ENCODE measurements at places on chromosomes 13 and 19.

DNA sequence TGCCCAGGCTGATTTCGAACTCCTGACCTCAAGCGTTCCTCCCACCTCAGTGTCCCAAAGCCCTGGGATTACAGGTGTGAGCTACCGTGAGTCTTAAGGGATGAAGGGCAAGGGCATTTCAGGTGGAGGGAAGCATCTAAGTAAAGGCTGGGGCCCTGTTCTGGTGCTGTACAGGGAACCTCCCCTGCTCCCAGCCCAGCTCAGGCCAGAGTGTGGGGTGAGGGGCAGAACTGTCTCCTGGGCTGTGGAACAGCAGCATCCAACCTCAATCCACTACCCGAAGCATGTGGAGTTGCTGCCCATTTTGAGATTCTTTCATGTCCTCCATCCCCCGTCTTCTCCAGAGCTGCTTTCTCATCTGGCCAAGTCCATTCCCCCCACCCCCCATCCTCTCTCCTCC lies 105.3 kb downstream of the SIPA1L3 start:
- DNase-seq: no peak

DNA sequence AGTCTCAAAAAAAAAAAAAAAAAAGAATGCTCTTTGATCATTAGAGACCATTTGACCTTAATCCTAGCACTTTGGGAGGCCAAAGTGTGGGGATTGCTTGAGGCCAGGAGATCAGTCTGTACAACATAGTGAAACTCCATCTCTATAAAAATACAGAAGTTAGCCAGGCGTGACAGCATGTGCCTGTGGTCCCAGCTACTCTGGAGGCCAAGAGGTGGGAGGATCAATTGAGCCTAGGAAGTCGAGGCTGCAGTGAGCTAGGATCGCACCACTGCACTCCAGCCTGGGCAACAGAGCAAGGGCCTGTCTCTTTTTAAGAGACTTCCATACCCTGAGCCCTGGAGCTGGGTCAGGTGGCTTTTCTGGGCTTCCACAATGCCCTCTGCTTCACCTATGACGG lies 11.5 kb upstream of the COLGALT1 start:
- DNase-seq: no peak

DNA sequence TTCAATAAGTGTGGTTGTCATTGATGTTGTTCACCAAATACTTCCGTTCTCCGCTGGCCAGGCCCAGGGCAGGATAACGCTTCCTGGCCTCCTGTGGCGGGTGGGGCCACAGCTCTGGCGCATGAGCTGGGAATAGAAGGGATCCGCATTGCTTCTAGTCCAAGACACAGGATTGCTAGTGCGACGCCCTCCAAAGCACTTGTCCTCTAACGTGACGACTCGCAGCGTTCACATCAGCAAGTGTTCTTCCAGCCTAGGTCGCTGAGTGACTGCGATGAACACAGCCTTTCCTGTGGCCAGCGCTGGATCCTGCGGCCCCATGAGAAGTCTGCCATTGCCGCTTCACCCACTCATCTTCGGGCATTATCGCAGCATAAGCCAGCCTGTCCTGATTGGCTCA lies 39.4 kb downstream of the VSTM2B start:
- DNase-seq: no peak

DNA sequence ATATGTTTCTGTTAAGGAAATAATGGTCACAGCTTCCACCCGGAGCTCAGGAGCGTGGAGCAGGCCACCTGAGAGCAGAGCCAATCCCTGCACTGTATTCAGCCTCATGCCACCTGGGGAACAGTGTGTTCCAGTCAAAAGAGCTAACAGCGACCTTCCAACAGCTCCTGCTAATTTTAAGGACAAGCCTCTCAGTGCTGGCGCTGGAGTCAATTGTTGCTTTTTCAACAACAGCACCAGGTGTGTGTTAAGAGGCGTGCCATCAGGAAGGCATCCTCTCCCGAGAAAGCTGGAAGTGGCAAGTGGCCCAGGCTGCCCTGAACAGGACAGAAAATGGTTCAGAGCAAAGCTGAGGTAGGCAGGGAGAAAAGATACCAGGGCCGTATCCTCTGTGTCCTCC lies 102.0 kb downstream of the CACNA1A start:
- DNase-seq: no peak

DNA sequence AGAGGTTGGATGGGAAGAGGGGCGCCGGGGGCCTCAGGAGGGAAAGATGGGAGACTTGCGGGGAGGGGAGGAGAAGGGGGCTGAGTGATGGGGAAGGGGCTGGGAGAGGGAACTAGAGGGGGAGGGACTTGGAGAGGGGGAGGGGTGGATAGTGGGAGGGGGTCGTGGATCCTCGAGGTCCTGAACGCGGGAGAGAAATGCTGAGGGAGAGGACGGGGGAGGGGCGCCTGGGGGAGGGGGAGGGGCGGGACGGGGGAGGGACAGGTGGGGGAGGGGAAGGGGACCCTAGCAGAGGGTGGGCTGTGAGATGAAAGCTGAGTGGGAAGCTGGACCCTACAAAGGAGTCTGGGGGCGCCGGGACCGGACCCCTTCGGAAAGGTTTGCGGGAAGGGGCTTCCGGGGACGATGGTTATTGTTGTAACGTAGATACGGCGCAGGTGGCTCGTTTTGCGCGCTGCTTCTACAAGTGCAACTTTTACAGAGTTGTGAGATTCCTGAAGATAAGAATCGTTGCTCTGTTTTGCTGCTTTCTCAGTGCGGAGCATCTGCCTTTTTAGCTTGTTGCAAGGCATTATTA lies 418 bp downstream of the ZNF444 start:
- peak; percentile 33 for DNase-seq

DNA sequence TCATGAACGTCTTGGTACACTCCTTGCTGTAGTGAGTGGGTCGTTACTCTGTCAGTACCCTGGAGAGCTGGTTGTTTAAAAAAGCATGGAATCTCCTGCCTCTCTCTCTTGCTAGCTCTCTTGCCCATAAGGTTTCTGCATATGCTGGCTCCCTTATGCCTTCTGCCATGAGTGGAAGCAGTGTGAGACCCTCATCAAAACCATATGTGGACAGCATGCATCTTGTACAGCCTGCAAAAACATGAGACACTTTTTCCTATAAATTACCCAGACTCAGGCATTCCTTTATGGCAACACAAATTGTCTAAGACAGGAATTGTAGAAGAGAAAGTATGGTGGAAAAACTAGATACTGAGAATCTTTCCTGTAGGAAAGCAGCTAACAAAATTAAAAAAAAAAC lies 516.3 kb downstream of the SLITRK6 start:
- no peak for DNase-seq

DNA sequence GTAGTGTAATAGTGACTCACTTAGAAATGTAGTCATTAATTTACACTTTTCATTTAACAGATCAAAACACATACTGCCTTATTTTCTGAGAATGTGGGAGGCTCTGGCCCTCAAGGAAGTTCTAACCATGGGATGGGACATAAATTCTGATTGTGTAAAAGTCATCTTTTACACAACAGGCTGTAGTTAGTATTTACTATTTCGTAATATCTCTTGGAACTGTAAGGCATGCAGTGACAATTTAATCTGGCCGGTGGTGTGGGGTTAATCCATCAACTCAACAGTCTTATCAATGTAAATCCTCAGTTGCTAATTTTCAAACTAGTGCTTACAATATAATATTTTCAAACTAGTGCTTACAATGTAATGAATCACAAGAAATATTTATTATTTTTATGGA lies 1599.2 kb downstream of the EFNB2 start:
- no peak for DNase-seq

GRCh38 chr19:932648-933552 lies 7.1 kb downstream of the ARID3A start:
- DNase-seq: no peak

DNA sequence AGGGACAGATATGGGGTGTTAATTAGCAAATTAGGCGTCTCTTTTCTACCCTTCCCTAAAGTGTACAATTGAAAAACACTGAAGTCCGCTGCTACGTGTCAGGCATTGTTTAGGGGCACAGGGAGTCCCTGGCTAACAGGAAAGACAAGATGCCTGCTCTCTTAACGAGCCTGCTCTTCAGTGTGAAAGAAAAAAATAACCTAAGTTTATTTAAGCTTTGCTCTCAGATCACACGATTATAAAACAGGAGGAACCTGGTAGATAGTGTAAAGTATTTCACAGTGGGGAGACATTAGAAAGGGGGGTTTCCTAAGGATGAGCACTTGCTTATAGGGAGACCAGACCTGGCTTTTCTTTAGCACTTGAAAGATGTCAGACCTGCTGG lies 38.7 kb downstream of the IGFL2 start:
- DNase-seq: no peak

GRCh38 chr13:31301119-31301518 lies 101.3 kb downstream of the B3GLCT start:
- no peak for DNase-seq

- DNase-seq: no peak
Observed at GRCh38 chr19:46902402-46902766, 41.6 kb downstream of the ARHGAP35 start.

DNA sequence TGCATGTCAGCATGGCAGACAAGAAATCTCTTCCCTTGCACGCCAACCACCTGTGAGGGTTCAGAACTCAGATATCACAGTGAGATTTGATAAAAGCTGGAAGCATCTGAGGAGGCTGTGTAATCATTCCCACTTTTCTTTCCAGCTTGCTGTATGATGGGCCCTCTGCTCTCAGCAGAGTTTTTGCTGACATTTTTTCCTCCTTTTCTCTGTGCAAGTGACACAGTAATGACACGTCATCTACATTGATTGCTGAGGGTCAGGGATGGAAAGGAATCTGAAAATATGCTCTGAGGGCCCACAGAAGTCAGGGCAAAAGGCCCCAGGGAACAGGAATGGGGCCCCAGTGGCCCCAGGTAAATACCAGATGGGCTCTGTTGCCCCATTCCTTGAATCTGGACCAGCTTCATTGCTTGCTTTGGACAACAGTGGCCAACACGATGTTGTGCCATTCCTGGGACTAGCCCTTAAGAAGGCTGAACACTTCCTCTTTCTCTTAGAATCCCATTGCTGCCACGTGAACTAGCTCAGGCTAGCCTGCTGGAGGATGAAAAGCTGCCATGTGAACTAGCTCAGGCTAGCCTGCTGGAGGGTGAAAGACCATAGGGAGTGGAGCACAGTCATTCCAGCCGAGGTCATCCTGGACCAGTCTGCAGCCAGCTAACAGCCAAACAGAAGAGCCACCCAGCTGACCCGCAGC lies 68.2 kb downstream of the CACNA1A start:
- DNase-seq: no peak

DNA sequence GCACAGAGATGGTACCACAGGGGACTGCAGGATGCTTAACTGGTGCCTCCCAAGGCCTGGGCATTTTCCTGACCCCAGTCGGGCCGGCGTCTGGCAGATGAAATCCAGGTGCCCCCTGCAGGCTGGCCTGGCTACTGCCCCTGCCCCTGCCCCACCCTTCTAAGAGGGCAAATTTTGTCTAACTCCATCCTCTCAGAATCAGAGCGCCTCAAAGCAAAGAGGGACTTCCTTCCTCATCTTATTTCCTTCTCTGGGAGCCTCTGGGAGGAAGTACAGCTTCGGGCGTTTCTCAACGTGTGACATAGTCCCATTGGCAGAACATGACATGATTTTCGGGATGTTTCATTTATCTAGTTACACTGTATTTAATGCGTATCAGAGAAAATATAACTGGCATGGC lies 2.7 kb downstream of the PRKACA start:
- DNase-seq: peak; percentile 68

DNA sequence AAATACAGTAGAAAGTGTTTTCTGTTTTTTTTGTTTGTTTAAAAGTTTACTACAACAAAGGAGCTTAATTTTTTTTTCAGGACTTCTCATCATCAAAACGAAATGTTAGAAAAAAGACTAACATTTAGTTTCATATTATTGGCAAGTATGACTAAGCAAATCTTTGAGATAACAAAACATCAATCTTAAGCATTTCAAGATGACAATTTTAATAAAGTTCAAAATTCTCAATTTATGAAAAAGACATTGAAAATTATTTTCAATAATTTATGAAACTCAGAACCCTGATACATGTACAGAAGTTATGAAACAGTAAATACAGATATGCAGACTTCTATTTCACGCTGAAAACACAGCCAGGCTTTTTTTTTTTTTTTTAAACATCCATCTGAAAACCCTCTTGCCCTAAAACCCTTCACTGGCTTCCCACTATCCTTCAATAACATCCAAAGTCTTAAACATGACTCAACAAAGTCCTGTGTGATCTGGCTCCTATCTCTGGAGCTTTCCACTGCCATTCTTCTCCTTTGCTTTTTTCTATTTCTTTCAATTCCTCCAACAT lies 3.9 kb downstream of the RBM26 start:
- DNase-seq: no peak

- no peak for DNase-seq
Observed at GRCh38 chr13:44870456-44870929, 118.8 kb downstream of the NUFIP1 start.

DNA sequence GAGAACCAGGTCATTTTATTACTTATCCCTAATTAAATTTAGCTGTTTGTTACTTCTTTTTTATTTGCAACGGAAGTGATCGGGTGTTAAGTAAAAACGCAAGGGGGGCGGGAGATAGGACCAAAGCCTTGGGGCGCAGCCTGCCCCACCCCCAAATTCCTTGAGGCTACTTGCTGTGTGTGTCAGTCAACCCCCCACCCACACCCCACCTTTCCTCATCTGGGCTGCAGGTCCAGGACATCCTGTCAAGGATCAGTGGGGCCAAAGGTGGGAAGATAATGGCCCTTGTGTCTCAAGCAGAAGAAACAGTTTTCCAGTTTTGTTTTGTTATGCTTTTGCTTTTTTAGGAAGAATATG lies 1.2 kb upstream of the FOXO1 start:
- peak; percentile 30 for DNase-seq

- DNase-seq: no peak
Observed at GRCh38 chr13:106681997-106682396, 114.1 kb upstream of the ARGLU1 start.

- DNase-seq: peak; percentile 81
Observed at GRCh38 chr19:3132971-3133792, 2.7 kb upstream of the GNA15 start.

GRCh38 chr13:111139873-111140561 lies 24.9 kb downstream of the ARHGEF7 start:
- DNase-seq: no peak

GRCh38 chr19:17235971-17236777 lies 9.5 kb downstream of the NR2F6 start:
- no peak for DNase-seq

DNA sequence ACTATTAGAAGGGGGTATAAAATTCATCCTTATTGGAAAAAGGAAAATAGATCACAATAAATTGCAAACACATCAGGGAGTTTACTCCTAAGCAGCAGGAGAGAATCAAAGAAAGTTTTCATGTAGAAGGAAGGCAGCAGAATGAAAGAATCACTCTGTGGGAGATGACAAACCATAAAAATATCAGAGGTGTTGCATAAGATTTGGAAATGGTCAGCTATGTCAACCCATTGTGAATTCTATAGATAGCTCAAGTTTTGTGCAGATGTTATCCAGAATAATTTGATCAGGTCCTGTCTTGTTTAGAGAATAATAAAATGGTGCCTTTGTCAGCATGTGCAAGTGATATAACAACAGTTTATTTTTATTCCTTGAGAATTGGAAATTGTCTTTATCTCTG lies 622.4 kb downstream of the DCT start:
- DNase-seq: no peak

- no peak for DNase-seq
Observed at GRCh38 chr13:100244431-100244830, 155.5 kb downstream of the PCCA start.

DNA sequence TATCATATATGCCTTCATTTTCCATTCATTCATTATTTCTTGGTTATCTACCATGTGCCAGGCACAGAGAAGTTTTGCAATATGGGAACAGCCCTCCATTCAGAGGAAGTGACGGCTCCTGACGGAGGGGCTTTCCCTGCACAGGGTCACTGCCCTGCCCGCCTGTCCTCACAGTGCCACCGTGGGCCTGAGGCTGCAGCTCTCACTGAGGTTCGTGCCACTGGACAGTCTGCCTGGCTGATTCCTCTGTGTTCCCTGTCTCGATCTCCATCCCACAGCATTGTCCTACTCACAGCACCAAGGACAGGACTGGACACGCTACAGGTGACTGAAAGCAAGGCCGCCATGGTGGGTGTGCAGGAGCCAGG lies 92.7 kb downstream of the TSHZ3 start:
- no peak for DNase-seq

Measured in stimulated activated CD4-positive, alpha-beta T cell treated with anti-CD3 and anti-CD28 coated beads, Interleukin-2, amount 100 ng/mL, for 24 hours (primary cell).